ENCODE measurements at places on chromosomes 3 and 15.

DNA sequence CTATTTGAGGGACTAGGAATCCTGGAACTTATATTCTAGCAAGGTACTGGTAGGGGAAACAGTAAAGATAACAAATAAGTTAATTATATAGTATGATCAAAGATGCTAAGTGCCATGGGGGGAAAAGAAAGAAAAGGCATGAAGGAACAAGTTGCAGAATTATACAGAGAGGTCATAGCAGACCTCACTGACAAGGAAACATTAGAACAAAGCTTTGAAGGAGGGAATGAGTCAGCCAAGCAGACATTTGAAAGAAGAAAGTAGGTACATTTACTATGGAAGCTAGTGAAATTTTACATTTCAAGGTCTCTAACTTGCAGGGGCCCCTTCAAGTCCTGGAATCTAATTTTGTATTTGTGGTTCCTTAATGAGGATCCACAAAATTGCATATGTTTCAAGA is 57.2 kb upstream of the TIPARP start:
- DNase-seq, result no peak

DNA sequence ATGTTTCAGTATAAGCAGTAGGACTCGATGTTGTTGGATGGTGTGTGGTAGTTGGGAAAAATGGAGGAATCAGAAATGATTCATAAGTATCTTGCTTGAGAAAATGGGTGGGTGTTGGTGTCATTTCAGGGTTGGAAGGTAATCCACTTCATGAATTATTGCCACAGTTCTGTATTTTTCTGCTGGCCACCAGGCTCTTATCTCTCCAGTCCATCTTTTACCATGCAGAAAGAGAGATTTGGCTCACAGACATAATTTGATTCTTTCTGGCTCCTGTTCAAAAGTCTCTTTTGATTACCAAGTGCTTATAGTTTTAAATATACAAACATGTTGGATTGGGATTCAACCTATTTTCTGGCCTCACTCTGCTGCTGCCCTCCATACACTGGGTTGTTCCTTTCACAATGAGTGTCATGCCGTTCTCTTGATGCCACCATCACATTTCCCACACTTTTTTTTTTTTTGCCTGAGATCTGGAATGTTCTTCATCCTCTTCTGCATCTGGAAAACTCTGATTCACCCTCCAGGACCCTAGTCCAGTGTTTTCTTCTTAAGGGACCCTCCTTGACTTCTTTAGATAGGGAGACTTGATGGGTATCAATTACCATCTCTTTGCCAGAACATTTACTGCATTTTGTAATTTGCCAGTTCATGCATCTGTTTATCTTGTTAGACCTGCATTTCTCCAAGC is 69.4 kb upstream of the GAP43 start:
- DNase-seq, result no peak

DNA sequence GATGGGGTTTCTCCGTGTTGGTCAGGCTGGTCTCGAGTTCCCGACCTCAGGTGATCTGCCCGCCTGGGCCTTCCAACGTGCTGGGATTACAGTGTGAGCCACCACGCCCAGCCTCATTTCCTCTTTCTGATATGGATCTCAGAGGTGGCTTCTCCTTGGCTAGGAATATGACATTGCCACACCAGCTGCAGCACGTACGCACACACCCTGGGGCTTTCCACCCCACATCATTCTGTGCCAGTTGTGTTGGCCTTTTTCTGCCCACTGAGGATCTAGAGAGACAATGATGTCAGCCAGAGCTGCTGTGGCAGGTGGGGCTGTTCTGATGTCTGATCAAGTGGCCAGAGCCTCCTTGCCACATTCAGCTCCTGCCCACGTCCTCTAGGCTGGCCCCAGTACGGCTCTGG is 29.0 kb downstream of the TMEM45A start:
- no peak for DNase-seq

GRCh38 chr3:33035596-33035995 is 61.4 kb downstream of the GLB1 start:
- no peak for DNase-seq

GRCh38 chr15:57541805-57542504 is 49.7 kb upstream of the MYZAP start:
- peak; percentile 61 for DNase-seq

- no peak for DNase-seq
Measured at GRCh38 chr3:153785901-153786300, 335.3 kb upstream of the ARHGEF26 start.

- DNase-seq, result no peak
Measured at GRCh38 chr3:69342074-69342473, 43.8 kb downstream of the FRMD4B start.

GRCh38 chr15:98160236-98160635 is 199.7 kb downstream of the ARRDC4 start:
- peak; percentile 77 for DNase-seq

DNA sequence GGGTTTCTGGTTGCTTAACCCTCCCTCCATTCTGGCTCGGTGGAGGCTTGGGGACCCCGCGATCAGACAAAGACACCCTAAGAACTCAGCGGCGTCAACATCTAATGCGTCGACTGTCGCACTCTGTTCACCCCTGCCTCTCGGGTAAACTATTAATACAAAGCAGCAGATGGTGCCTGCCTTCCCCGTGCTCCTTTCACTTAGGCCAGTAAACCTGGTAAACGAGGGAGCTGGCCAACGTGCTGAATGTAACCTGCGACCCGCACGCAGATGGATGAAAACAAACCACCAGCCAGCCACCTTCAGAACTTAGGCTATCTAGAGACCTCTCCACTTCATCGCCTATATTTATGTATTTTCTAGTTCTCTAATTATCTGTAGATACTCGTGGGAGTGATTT is 848 bp upstream of the CADPS start:
- peak; percentile 33 for DNase-seq

DNA sequence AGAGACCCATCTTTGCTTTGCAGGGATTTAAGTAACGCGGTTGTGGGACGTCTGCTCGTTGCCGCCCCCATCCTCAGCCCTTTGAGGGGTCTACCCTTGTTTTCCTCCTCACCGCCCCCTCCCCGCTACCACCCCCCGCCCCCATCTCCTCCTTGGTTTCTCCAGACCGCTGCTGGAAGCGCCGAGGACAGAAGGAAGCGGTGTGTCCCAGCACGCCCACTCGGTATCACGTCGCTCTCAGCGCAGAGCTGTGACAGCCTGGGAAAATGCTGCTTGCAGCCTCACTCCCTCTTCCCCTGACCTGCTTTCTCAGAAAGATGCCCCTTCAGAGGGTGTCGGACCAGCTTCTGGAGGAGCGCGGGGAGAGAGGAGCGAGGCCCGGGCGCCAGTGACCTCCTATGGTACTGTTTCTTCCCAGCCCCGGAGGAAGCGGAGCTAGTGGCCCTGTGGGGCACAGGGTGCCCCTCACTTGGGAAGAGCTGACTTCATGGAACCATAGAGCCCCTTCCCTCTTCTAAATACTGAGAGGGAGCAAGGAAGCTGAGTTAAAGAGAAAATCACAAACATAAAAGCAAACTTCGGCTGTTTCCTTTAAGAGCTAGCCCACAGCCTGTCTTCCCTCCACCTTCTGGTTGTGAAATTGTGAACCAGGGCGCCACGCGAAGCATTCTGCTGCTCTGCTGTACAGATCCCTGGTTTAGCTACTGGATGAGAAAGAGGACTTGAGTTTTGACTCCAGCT is 698 bp downstream of the IL1RAP start:
- DNase-seq, result peak; percentile 54

GRCh38 chr3:116601206-116601605 is 108.4 kb upstream of the TUSC7 start:
- no peak for DNase-seq

GRCh38 chr3:195241592-195242355 is 29.2 kb downstream of the XXYLT1 start:
- no peak for DNase-seq

DNA sequence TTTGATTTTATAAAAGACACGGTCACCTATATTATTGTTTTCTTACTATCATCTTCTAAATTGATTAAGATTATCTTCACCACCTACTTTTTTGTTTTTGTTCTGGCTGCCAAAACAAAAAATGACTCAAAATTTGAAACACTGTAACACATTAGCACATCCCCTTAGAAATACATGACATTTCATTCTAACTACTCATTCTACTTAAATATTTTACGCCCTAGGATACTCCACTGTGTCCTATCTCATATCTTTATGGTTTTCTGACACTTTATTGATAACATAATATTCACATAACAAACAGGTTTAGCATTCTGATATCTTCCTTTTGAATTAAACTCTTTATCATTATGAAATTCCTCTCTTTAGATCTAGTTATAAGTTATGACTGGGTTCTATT is 656.2 kb downstream of the GBE1 start:
- DNase-seq, result no peak

- DNase-seq, result no peak
Measured at GRCh38 chr3:126961791-126962461, 21.0 kb upstream of the PLXNA1 start.

DNA sequence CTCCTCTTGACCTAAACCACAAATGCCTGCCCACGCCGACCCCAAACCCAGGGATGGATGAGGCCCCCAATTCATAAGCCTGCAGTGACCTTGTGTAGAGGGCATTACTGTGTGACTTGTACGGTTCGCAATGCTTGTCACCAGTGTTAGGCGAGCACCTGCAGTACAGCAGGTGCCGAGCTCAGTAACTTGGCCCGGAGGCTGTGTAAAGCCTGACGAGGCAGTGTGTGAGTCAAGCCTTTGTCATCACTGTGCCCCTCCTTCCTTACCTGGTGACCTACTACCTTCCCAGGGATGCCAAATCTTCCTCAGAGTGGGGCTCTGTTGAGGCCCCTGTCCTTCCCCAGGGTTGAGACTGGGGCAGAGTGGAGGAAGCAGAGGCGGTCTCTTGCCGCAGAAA is 37.2 kb upstream of the TMEM115 start:
- no peak for DNase-seq

DNA sequence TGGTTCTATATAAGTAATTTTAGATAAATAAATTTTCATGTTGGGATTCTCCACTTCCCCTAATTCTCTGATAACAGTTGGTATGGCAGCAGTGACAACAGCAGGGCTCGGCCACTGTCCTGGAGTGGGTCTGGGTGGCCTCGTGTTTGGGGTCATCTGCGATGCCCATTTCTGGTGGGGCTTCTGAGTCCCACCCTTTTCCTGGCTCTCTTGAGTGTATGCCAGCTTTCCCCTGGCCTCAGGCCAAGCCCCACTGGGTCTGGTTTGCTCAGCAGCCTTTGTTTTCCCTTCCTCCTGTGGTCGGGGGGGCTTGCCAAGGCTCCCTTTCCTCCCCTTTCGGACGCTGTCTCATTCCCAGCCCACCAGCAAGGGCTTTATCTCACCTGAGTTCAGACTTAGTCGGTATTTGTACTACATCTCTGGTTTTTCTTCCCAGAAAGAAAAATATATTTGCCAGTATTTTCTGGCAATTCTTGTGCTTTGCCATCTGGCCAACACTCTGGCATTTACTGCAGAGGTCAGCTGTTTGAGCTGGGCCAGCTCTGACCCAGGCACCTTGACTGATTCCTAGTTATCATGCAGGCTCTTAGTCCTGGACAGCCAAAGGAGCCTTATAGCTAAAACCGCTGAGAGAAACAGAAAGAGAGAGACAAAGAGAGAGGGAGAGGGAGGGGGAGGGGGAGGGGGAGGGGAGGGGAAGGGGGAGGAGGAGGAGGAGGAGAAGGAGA is 35.2 kb downstream of the MYZAP start:
- no peak for DNase-seq

- DNase-seq, result no peak
Measured at GRCh38 chr3:173921732-173922131, 524.2 kb downstream of the NLGN1 start.

GRCh38 chr3:126546013-126546412 is 12.7 kb downstream of the C3orf22 start:
- no peak for DNase-seq

DNA sequence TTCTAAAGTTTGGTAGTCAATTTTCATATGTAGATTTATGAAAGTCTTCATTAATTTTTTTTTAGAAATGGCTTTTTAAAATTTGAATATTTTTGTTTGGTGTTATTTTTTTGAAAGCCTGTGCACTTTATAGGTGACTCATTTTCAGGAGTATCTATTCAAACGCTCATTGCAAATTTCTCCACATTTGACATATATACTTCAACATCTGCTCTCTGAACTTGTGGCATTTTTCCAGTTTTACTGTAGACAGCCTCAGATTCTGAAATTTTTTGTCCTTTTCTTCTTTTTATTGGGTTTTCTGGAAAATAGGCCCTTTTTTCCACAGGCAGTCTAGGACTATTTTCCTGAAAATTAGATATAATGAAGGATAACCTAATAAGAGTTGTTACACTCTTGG is 396.6 kb downstream of the RBMS3 start:
- DNase-seq, result no peak

DNA sequence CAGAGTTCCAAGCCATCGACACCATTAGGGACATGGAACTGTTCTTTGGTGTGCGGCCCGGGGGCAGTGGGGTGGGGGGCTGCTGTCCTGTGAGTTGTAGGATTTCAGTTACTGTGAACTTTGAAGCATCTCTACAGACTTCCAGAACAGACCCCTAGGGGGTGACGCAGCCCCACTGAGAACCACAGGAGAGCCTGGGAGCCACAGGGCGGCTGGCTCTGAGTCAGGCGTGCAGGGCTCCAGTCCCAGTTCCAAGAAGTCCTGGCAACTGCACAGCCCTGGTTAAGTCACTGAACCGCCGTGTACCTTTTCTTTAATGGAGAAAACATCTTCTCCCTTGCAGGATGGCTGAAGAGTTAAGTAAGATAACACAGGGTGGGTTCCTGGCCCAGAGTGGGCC is 23.5 kb upstream of the LRTM1 start:
- no peak for DNase-seq

- peak; percentile 28 for DNase-seq
Measured at GRCh38 chr15:59372352-59373211, at the start of gene MYO1E. Gene MYO1E, minus strand, starts transcription at chr15:59372871. Its CDS starts 371 bp downstream, at chr15:59372500.

DNA sequence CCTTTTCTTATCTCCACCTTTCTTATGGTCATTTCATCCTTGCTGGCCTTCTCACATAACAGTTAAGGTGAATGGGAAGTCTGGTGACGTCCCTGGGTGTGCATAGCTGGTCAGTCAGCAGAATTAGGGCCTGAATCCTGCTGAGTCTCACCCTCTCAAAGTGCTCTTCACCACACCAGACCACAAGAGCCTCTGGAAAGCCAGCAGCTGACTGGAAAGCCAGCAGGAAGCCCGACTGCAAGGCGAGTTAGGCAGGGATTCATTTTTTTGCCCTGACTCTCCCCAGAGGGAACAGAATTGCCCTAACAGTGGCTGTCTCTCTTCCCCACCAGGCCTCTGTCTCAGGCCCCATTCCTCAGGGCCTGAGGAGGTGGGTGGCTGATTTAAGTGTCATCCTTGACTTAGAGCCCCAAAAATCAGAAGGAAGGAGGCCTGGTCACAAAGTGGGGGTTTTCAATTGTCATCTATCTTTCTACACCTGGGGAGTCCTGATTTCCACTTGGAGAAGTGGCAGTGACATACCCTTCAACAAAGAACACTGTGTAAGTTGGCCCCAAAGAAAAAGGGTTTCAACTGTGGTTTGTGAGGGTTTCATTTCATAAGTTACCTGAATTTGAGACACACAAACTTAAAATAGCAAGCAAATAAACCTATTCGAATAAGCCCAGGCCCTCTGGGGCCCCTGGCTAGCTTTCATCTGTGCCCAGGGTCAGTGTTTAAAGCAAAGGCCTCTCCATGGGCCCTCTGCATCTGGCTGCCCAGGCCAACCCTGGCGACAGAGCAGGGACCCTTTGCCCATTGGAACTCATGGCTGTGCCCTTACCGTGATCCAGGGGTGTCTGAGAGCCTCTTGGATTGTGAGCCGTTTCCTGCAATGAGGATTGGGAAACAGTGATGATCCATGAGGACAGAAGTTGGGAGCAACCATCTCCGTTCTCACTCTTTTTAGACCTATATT is 90.5 kb upstream of the HERC1 start:
- DNase-seq, result no peak

- peak; percentile 26 for DNase-seq
Measured at GRCh38 chr15:98785807-98786621, 137.7 kb downstream of the IGF1R start.

GRCh38 chr3:63975723-63976122 is 47.6 kb downstream of the PSMD6 start:
- DNase-seq, result no peak

GRCh38 chr3:29406291-29406832 is 125.5 kb downstream of the RBMS3 start:
- no peak for DNase-seq
